Urothelium cell line (cell line): ENCODE measurements at places on chromosomes 11 and 22.
A peak's percentile ranks its signal among the peaks of the same experiment; 100 is the strongest.

GRCh38 chr11:3158821-3159220, 6.3 kb downstream of the OSBPL5 start:
- no peak for DNase-seq

DNA sequence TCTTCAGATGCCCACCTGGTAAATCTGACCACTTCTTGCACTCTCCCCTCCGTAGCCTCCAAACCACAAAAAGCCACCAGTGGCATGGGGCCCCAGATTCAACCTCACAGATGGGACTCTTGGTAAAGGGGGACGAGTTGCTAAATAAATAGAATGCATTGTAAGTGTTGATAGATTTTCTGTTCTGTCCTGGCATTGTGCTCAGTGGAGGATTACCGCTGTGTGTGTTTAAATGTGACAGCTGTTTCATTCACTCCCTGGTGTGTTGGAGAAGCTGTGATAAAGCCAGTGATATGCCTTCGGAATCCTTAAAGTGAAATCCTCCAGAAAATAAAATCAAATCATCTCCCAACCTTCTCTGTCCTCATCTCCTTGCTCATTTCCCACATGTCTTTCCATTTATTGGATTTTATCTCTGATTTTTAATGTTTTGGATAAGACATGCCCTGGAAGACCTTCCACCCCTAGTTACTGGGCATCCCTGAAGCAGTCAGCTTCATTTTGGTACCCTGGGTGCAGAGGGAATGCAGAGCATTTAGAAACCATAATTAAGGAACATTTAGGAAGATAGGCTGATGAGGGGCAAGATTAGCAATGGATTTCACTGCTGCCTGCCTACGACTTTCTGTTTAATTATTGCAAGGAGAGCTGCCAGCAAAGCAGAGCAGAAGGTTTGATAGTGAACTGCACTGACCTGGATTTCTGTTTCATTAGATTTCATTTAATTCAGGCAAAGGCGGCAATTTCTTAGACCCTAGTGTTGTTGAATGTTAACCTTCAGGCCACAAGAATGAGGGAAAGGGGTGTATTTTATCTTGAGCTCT, 460.9 kb upstream of the KIRREL3 start:
- DNase-seq = no peak

- DNase-seq = no peak
Measured at GRCh38 chr11:44773351-44773965, 46.7 kb downstream of the TSPAN18 start.

GRCh38 chr11:18599739-18600230, at the start of gene MISFA:
TSS of gene MISFA (plus strand) at chr11:18599789. CDS start at chr11:18599929, 140 bp downstream.
- no peak for DNase-seq

GRCh38 chr11:38927993-38928392, 2330.0 kb upstream of the RAG2 start:
- no peak for DNase-seq

DNA sequence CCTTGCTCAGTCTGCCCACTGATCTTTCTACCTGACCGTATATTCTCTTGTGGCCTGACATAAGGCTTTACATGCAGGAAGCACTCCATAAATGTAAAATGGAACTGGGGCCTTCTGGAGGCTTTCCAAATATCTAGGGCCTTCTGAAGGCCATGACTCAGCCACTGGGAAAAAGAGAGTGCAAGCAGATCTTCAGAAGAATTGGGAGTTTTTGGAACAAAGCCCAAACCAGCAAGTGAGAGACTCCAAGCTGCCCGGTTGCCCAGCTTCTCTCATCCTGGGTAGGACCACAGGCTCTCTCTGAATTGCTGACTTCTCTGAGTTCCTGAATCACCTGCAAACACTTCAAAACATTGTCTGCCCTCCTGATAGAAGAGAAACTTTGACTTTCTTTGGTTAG, 107.9 kb upstream of the BMAL1 start:
- DNase-seq = peak; percentile 80

GRCh38 chr11:25038131-25038530, 541.3 kb downstream of the LUZP2 start:
- no peak for DNase-seq

- no peak for DNase-seq
Measured at GRCh38 chr11:125173556-125173955, 9.0 kb downstream of the PKNOX2 start.
